ENCODE measurements at places on chromosomes 13 and 19.

DNA sequence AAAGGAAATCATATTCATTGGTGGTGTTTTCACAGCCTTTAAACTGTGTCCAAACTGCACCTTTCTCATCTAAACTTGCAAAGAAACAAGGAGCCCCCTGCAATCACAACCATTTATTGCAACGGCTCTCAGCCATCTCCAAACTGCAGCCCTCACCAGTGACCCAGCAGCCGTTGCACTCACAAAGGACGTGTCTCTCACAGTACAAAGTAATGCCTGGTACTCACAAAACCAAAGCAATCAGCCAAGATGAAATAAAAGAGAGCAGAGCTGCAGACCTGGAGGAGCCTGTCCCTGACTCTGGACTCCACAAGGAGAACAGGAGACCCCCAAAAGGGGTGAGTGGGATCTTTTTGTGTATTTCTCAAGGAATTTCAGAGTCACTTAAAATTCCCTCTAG lies 20.2 kb upstream of the CEACAM21 start:
- no peak for DNase-seq

DNA sequence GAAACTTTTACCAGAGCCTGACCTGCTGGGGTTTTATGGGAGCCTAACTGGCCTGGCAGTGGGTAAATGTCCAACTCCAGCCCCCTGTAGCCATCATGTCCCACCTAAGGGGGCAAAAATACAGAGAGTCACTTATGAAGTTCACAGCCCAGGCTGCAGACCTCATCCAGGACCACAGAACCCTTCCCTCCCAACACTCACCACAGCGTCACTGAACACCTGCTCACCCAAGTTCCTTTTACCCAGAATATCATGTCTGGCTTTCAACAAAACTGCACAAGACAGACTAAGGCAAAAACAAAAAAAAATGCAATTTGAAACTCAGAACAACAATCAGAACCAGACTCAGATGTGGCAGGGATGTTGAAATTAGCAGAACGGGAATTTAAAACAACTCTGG lies 6.4 kb downstream of the CEACAM3 start:
- DNase-seq: no peak

- no peak for DNase-seq
Measured at GRCh38 chr19:14561847-14562351, 10.0 kb downstream of the NDUFB7 start.

DNA sequence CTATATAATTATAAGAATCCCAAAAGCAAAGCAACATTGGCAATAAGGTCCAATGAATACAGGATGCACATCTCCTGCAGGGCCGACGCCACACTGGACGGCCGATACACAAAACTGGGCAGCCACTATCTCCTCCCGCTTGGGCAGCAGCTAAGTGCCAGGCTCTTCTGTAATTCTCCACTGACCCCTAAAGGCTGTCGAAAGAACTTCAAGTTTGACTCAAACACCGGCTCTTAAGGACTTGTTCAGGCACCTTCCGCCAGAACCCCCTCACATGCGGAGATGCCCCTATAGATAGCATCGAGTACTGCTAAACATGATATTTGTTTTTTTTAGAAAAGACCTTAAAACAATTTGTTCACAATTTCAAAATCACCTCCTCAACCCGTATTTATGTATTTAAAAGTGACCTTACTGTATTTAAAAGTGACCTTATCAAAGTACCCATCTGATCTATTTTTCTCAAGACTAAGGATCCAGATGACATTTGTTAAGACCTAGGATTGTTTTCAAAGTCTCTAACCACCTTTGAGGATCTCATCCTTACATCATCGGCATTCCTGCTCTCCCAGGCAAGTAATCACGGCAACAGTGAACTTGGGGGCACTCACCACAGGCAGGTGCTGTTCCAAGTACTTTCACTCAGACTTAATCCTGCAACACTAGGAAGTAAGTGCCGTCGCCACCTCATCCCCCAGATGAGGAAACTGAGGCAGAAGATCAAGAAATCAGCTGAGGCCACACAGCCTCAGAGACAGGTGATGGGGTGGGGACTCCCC lies 77.8 kb downstream of the TUBGCP3 start:
- peak; percentile 20 for DNase-seq

GRCh38 chr13:44396701-44397580 lies 23.3 kb downstream of the SERP2 start:
- no peak for DNase-seq

DNA sequence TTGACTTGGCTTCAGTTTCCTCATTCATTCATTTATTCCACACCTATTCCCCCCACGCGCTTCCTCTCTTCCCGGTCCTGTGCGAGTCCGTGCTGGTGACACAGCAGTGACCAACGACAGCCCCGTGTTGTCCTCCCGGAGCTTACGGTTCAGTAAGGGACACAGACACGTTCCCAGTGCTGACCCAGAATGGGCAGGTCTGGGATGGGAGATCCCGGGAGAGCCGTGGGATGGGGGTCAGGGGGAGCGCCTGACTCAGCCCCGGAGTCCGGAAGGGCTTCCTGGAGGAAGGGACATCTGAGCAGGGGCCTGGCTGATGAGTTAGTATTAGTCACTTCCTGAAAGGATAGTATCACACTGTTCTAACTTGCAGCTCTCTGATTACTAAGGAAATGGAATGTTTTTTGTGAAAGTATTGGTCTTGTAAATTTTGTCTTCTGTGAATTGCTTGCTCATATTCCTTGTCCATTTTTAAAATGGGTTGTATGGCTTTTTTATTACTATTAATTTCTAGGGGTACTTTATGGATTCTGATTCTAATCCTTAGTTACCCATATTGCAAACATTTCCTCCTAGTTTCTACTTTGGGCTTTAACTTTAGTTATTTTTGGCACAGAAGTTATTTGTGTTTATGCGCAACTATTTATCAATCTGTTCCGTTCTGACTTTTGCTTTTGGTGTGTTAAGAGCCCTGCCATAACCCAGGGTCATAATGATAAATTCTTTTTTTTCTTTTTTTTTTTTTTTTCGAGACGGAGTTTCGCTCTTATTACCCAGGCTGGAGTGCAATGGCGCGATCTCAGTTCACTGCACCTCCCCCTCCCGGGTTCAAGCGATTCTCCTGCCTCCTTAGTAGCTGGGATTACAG lies 708 bp upstream of the ERCC1 start:
- DNase-seq: no peak

DNA sequence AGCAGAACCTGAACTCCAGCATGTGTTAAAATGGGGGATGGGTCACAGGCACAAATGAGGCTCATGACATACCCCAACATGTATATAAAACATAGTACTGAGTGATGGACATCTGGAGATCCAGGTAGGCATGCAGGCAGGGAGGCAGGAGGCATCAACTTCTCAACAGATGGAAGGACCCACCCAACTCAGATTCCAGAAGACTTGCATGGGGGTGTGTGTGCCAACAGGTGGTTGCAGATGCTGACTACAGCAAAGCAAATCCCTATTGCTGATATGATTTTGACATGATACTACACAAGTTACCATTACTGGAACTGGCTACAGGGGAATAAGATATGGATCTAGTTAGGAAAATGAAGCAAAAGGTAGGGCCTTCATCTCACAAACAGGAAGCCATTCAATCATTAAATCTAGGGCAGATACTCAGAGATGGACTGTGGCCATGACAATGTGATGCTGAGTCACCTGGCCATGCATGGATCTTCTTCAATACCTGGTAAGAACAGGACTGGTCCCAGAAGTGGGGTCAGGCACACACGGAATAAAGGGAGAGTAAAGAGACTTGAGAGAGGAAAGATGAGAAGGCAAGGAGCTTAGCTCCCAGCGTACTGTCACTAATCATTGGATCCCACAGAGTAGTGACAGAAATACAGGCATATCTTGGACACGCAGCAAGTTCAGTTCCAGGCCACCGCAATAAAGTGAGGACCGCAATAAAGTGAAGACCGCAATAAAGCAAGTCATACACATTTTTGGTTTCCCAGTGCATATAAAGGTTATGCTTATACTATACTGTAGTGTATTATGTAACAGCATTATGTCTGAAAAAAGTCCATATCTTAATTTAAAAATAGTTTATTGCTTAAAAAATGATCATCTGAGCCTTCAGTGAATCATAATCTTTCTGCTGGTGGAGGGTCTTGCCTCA lies 91.3 kb downstream of the USP12 start:
- DNase-seq: no peak

GRCh38 chr19:33273881-33274662 lies 28.3 kb downstream of the CEBPA start:
- DNase-seq: no peak

GRCh38 chr13:39452417-39452816 lies 150.6 kb downstream of the LHFPL6 start:
- DNase-seq: no peak

- no peak for DNase-seq
Measured at GRCh38 chr13:20348645-20349408, 116.7 kb upstream of the GJB6 start.

DNA sequence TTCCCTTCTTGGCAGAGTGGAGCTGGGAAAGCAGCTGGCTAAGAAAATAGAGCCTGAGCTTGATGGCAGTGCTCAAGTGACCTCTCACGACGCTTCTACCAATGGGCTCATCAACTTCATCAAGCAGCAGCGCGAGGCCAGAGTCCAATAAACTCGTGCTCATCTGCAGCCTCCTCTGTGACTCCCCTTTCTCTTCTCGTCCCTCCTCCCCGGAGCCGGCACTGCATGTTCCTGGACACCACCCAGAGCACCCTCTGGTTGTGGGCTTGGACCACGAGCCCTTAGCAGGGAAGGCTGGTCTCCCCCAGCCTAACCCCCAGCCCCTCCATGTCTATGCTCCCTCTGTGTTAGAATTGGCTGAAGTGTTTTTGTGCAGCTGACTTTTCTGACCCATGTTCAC lies 4.3 kb upstream of the PDCD2L start:
- DNase-seq: no peak

All from right renal cortex interstitium (tissue), 3 donors.